ENCODE measurements at places on chromosomes 2 and 18.

GRCh38 chr2:173196080-173196479 is 120.4 kb downstream of the MAP3K20 start:
- DNase-seq, result no peak

- no peak for DNase-seq
Measured at GRCh38 chr2:104433657-104434056, 420.3 kb upstream of the POU3F3 start.

GRCh38 chr2:231203087-231203486 is 4.7 kb downstream of the ARMC9 start:
- no peak for DNase-seq

GRCh38 chr18:52236131-52236530 is 103.9 kb upstream of the DCC start:
- no peak for DNase-seq

GRCh38 chr18:8477615-8478014 is 131.6 kb upstream of the RAB12 start:
- no peak for DNase-seq

- no peak for DNase-seq
Measured at GRCh38 chr18:68498636-68499035, 216.3 kb downstream of the TMX3 start.

- DNase-seq, result no peak
Measured at GRCh38 chr2:58479535-58480140, 238.5 kb upstream of the FANCL start.

GRCh38 chr2:33051586-33052360 is 105.0 kb downstream of the LTBP1 start:
- no peak for DNase-seq

DNA sequence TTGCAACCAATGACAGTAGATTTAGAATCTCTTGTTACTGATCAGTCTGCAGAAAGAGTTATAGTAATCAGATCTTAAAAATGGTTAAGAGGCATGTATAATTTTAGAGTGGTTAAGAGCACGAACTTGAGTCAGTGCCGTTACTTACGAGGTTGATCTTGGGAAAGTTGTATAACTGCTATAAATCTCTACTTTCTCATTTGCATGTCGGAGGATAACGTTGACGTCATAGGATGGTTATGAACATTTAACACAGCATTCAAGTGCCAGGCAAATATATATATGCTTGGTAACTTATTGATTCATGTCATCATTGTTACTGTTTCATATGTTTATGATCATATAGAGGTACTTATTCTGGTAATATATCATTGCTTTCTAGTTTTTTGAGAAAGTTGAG is 146.2 kb downstream of the ARHGAP28 start:
- DNase-seq, result no peak

DNA sequence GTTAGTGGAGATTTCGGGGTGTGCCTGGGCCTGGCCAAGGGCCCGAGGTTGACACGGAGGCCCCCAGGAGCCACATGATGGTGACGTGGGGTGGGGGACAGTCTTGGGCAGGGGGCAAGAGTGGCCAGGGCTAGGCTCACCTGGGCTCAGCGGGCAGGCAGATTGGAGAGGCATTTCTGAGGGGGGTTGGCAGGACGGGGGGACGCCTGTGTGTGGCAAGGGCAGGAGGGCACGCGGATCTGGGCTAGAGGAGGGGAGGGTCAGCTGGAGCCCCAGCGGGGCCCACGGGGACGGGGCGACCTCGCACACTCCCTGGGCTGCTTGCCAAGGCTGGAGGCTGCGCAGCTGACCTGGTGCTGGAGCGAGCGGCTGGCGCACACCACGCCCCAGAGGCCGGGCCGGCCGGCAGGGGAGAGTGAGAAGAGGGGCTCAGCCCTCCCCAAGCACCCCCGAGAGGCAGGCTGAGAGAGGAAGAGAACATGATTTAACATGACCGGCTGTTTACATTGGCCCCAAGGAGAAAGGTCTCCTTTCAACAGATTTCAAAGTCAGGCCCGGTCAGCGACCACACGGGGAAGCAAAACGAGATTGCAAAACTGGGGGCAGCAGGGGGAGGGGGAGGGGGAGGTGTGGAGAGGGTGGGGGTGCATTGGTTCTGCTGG is 38.0 kb upstream of the SNED1 start:
- DNase-seq, result no peak

GRCh38 chr2:178641498-178641897 is 161.2 kb downstream of the PLEKHA3 start:
- no peak for DNase-seq

GRCh38 chr2:24690524-24690923 is 102.7 kb downstream of the PTRHD1 start:
- no peak for DNase-seq

DNA sequence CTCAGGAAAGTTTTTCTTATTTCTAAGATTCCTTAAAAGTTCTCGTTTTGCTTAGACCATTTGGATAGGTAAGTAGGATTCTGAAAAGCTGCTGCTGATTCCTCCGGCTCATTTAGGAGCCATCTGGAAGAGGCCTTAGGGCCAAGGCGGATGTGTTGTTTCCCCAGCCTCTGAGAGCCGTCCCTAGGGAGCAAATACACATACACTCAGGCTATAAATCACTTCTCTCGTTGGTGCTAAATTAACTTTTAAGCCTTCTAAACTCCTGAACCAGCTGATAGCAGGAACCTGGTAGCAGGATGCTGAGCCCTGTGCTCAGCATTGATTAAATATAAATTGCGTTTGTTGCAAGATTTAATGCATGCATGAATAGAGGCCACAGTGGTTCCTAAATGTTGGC is 109.8 kb downstream of the ADCYAP1 start:
- DNase-seq, result no peak

DNA sequence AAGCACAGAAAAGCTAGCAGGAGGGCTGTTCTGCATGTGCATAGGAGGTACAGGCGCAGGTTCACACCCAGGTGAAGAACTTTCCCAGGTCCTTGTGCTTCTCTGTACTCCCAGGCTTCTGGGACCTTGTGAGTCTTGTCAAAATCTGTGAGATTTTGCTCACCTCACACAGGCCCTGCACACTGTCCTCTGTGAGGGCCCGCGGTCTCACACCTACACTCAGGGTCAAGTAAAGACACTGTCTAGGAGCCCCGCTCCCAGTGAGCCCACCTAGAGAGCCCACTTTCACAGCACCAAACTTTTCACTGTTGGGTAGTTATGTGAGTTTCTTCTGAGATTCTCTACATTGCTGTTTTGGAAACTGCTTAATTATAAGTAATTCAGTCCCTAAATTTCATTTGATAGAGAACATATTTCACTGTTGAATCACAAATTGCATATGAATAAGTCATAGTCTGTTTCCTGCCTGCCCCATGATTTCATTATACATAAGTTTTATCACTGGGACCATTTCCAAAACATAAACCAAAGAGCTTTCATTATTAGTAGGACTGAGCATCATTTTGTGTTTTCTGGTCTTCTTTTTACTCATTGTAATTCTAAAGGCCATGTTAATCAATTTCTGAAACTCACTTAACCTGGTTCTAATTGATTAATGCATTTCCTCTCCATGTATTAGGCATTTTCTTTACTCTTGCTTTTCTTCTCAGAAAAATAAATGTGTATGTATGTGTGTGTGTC is 234.2 kb upstream of the SPOPL start:
- no peak for DNase-seq

GRCh38 chr2:27522400-27522945 is 25.8 kb downstream of the GCKR start:
- DNase-seq, result no peak

- DNase-seq, result no peak
Measured at GRCh38 chr2:80638783-80639182, 334.2 kb upstream of the LRRTM1 start.

- peak; percentile 43 for DNase-seq
Measured at GRCh38 chr2:205680067-205680466, 2.2 kb upstream of the NRP2 start.

DNA sequence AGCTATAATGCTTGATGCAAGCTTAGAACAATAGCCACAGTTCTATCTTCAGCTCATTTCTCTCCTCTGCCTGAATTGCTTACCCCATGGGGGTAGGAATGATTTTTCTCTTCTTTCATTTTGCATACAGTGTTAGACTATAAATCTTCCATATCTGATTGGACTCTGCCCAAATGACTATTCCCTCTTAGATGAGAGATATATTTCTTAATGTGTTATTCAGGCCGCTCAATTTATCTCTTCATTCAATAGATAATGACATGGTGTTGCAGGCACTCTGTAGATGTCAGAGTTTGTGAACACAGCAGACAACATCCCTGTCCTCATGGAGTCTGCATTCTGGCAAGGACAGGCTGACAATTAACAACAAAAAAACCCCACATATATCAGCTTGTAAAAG is 443.7 kb upstream of the CELF4 start:
- DNase-seq, result no peak
